ENCODE measurements at places on chromosomes 12 and 14. TPM values are rescaled to one million over a fixed set of nuclear protein-coding genes. Genes with fewer than 3 reads are reported as not detected.

DNA sequence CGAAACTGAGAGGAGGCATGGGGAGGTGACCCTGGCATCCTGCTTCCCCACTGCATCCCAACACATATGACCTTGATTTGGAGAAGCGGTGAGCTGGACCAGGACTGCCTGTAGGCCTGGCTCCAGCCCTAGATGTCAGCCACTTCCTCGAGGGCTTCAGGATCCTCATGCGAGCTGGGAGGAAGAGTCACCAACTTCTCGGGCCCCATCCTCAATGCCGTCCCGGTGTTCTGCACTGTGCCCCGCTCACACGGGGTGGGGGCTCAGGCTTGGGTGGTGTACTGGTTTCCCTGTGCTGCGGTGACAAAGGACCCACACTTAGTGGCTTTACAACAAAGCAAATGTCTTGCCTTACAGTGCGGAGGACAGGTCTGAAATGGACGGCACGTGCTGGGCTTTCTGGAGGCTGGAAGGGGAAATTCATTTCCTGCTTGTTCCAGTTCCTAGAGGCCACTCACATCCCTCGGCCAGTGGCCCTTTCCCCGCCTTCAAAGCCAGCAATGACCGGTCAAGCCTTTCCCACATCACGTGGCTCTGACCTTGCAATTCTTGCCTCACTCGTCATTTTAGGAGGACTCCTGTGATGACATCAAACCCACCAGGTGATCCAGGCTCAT lies 298.1 kb upstream of the RTL1 start:
- DNase-seq, result no peak

GRCh38 chr12:1917172-1918070 lies 1.0 kb downstream of the CACNA2D4 start:
- DNase-seq, result peak; percentile 40

GRCh38 chr12:2844786-2845185 lies 10.0 kb upstream of the NRIP2 start:
- DNase-seq, result no peak

DNA sequence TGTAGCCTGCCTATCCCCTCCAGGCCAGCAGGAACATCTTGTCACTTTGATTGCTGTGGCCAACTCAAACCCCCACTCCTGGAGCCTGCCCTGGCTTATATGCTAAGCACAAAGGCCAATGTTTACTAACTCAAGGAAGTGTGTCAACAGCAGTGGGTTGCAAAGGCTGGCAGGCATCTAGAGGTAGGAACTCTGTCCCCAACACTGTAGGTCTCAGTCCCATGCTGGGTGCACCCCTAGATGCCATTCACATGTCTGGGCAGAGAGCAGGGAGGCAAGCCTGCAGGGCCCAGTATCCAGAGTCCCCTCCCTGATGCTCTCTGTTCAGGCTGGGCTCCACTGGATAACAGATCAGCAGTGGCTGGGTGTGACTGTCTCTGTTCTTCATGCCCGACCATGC lies 1.6 kb upstream of the HPD start:
- no peak for DNase-seq

- no peak for DNase-seq
Measured at GRCh38 chr12:12941450-12942350, 10.3 kb downstream of the GPRC5D start.

GRCh38 chr12:11540615-11541310 lies 108.7 kb upstream of the ETV6 start:
- no peak for DNase-seq

GRCh38 chr12:121611306-121611705 lies 15.0 kb upstream of the ORAI1 start:
- peak; percentile 70 for DNase-seq

DNA sequence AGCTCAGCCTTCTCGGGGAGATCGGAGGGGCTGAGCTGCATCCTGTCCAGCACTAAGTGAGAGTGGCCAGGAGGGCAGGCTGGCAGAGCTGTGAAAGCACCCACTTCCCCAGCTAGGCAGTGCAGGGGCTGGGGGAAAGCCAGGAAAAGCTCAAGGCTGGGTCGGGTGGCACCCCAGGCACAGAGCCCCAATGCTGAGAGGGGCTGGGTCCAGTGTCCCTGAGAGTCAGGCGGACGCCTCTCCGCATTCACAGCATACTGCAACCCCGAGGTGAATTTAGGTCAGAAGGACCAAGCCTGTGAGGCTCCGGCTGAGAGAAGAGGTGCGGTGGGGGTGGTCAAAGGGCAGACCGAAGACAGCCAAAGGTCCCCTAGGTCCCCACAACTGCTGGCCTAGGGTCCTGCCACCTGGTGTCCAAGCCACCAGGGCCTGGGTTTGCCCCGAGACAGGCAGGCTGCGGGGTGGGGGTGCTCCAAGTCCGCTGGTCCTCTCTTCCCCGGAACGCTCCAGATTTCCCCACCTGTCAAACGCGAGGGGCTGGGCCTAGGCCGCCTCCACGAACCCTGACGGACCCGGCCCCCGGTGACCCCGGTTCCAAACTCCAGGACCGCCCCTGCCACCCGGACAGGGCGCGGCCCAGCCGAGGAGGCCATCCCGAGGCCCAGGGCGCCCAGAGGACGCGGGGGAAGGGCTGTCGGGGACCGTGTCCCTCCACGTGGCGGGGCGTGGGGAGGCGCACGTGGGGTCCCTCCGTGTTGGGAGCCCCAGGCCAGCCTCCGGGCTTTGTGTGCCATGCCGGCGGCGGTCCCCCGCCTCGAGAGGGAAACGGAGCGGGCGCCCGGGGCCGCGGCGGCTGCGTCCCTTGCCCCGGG lies 527 bp downstream of the CAMKK2 start:
- DNase-seq, result peak; percentile 83

The RNASE3 gene
- total RNA-seq, result not detected

The FAM222A gene
- 1.3 TPM for total RNA-seq

The LHX5 gene
- total RNA-seq, result not detected

The IKBIP gene
- total RNA-seq, result 36.9 TPM
